ENCODE measurements at places on chromosomes 4 and X.

GRCh38 chrX:155745792-155746191 lies 133.0 kb upstream of the TMLHE start:
- no peak for DNase-seq

GRCh38 chrX:38654302-38654701 lies 93.0 kb downstream of the TSPAN7 start:
- no peak for DNase-seq

- no peak for DNase-seq
These were observed 116.7 kb upstream of the TEX13D start for GRCh38 chrX:124215786-124216185.

DNA sequence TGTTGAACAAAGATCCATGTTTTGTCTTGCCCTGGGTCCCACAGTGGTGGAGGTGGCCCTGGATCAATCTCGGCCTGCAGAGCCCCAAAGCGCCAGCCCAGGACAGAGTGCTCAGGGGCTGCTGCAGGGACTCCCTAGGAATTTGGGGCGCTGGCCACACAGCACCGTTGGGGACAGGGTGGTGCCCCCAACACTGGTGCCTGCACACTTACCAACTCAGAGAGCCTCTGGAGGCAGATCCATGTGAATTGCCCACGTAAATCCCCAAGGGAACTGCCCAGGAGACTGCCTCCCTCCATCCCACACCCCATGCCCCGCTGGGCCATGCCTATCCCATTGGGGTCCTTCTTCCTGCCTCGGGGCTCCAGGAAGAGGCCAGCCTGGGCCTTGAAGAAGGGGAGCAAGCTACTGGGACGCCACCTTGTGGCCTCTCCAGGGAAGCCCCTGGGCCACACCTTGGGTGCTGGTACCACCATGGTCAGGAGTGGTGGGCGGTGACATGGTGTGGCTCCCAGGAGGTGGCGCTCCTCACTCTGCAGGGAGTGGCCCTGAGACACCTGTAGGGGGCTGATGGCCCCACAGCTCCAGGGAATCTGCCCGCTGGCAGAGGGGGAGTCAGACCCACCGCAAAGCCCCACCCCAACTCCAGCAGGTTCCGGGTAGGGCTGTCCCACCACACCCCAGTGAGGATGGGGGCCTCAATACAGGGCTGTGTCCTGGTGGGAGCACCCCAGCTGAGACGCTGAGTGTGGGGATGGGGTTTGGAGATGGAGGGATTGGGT lies 22.8 kb downstream of the CFAP99 start:
- DNase-seq, result peak; percentile 14

- no peak for DNase-seq
These were observed 511.0 kb upstream of the ATOH1 start for GRCh38 chr4:93317561-93317960.
